ENCODE measurements at places on chromosomes 1 and 21. TPM values are rescaled to one million over a fixed set of nuclear protein-coding genes. Genes with fewer than 3 reads are reported as not detected.

Gene GPR157
- total RNA-seq = 10.9 TPM

Gene GBP3
- 51.8 TPM for total RNA-seq

Gene IL20
- not detected for total RNA-seq

Gene BRDT
- total RNA-seq = 0.44 TPM

Gene APCS
- total RNA-seq = not detected

Gene ADAMTSL4
- total RNA-seq = 0.23 TPM

Gene DNAJC28
- total RNA-seq = 1.6 TPM

Gene AQP10
- not detected for total RNA-seq

Gene C21orf58
- total RNA-seq = 8.2 TPM

Gene KRTAP21-2
- total RNA-seq = not detected
